ENCODE measurements at places on chromosomes 3 and 15.

DNA sequence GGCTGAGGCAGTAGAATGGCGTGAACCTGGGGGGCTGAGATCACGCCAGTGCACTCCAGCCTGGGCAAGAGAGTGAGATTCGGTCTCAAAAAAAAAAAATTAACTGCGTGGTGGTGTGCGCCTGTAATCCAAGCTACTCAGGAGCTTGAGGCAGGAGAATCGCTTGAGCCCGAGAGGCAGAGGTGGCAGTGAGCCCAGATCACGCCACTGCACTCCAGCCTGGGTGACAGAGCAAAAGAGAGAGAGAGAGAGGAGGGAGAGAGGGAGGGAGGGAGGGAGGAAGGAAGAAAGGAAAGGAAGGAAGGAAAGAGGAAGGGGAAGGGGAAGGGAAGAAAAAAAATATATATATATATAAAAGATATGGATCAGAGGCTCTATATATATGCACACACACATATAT is 6.0 kb downstream of the TM4SF19 start:
- no peak for DNase-seq

- DNase-seq: no peak
Observed at GRCh38 chr15:48748535-48748934, 62.3 kb downstream of the CEP152 start.

- DNase-seq: no peak
Observed at GRCh38 chr3:103126115-103126514, 691.3 kb downstream of the ZPLD1 start.

DNA sequence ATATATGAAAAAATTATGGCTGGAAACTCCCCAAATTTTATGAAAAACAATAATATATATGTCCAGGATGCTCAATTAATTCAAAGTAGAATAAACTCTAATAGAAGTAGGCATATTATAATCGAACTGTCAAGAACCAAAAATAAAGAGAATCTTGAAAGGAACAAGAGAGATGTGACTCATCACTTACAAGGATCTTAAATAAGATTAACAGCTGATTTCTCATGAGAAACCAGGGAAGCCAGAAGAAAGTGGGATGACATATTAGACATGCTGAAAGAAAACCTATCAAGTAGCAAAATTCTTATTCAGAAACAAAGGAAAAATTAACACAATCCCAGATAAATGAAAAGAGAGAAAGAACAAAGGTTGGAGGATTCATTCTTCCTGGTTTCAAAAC is 66.8 kb downstream of the FAIM start:
- no peak for DNase-seq

Data from pulmonary artery endothelial cell (primary cell).